ENCODE measurements at places on chromosomes 1 and 21.
A peak's percentile ranks its signal among the peaks of the same experiment; 100 is the strongest.

DNA sequence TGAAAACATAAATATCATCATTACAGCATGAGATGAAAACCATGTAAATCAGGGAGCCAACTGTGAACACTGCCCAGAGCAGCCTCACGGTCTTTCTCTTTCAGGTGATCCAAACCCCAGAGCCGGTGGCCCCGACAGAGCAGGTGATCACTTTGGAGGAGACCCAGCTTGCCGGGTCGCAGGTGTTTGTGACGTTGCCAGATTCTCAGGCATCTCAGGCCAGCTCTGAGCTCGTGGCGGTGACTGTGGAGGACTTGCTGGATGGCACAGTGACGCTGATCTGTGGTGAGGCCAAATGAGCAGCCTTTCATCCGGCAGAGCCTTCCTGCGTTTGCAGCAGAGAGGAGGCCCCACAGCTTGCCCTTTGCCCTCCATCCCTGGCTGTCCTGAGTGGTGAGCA, 37.2 kb upstream of the EPHA8 start:
- DNase-seq: no peak

DNA sequence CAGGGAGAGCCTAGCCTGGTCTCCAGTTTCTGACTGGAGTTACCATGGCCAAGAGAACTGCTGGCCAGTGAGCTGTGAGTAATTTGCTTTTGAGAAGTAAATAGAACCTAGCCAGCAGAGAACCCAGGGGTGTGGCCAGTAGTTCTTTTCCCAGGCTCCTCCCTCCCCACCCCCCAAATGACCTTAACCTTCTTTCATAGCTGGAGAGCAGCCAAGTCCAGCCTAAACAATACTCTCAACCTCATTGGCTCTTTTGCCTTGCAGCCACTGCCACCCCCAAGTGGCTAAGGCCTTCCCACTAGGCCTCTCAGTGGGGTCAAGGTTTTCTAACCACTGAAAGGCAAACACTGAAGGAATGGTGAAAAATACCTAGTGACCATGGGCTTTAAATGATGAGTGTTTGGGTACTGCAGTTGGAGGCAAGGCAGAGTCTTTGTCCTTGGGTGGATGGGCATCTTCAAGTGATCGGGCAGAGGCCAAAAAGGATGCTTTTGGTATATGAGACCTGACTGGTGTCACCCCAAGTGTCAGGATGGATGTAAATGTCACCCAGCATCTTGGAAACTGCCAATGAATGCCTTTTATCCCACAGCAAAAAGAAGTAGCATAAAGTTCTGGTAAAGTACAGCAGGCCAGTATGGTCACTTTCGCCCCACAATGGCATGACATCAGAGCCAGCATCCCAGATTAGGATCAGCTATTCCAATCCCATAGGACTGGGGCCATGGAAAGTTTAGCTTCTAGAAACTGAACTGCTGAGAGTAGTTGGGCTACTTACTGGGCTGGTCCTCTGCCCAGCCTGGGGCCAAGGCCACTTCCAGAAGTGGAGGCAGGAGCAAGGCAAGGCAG, 3.5 kb upstream of the PIGV start:
- peak; percentile 75 for DNase-seq

GRCh38 chr21:45016031-45016405, 58.4 kb upstream of the ADARB1 start:
- no peak for DNase-seq

GRCh38 chr1:18646091-18646785, 15.6 kb downstream of the PAX7 start:
- no peak for DNase-seq

GRCh38 chr1:230077436-230078213, 10.6 kb downstream of the GALNT2 start:
- no peak for DNase-seq

- no peak for DNase-seq
Observed at GRCh38 chr1:15158506-15159165, 5.1 kb downstream of the TMEM51 start.

- DNase-seq: no peak
Observed at GRCh38 chr21:45540601-45540970, 1.7 kb downstream of the SLC19A1 start.

DNA sequence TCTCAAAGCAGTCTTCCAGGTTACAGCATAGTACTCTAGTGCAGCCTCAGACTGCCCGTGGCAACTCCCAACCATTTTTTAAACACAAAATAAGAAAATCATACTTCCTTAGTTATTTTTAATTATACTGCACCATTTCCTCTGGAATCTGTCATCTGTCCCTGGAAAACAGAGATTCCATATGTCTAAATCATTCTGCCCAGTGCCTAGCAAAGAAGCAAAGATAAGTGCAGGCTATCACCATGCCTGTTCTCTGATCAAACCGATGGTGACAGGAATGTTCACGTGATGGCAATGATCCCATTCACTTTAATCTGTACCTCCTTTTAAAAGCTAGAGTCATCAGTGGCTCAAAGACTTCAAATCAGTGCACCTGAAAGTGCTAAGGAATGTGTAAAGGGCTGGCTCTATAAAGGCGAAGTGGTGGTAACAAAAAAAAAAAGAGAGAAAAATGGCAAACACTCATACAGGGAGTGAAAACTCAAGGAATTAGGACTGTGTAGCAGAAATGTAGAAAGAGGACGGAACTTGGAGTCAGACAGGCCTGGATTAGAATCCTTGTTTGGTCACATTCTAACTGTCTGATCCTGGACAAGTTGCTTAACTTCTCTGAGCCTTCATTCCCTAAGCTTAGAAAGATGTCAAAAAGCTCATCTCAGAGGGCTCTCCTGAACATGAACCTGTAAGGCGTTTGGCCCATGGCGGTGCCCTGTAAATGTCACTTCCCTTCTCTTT, 9.9 kb upstream of the CCN1 start:
- DNase-seq: no peak

DNA sequence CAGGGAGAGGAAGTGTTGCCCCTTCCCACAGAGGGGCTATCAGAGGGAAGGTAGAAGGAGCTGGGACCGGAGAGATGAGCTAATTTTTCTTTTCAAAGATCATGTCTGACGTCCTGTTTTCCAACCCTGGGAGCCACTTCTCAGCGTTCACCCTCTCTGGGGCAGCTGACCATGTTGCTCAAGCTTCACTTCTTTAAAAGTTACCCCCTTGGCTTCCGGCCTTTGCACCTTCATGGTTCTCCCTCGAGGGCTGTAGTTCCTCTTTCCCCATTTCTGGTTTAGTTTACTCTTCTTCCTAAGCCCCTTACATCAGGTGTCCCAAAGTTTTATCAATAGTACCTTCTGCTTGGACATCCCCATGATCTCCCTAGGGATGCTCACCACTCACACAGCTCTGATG, 23.8 kb upstream of the CSF1 start:
- DNase-seq: no peak

GRCh38 chr1:29984862-29985605, 738.4 kb downstream of the MATN1 start:
- DNase-seq: no peak

DNA sequence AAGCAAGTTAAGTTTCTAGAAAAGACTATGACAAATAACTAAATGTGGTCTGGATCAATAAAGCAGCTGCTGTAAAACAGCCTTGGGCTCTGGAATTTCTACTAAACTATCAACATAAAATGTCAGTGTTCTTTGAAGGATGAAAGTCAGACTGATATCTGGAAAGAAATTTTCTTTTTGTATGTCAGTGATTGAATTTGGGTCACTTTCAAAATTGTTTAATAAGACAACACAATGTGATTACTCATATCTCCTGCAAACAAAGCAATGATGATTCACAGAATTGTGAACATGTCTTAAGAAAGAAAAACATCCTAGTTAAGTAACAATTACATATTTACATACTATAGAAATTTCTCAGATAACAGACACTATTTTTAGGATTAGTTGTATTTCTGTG, 826.4 kb downstream of the PLA2G4A start:
- DNase-seq: no peak

- DNase-seq: no peak
Observed at GRCh38 chr1:184533049-184533448, 146.2 kb downstream of the C1orf21 start.

- no peak for DNase-seq
Observed at GRCh38 chr1:184656221-184656620, 98.4 kb downstream of the EDEM3 start.

GRCh38 chr21:38980416-38981313, 174.9 kb downstream of the ETS2 start:
- no peak for DNase-seq

- no peak for DNase-seq
Observed at GRCh38 chr1:157485793-157486192, 66.5 kb downstream of the FCRL5 start.

GRCh38 chr1:16173447-16174260, 17.8 kb upstream of the EPHA2 start:
- DNase-seq: no peak

DNA sequence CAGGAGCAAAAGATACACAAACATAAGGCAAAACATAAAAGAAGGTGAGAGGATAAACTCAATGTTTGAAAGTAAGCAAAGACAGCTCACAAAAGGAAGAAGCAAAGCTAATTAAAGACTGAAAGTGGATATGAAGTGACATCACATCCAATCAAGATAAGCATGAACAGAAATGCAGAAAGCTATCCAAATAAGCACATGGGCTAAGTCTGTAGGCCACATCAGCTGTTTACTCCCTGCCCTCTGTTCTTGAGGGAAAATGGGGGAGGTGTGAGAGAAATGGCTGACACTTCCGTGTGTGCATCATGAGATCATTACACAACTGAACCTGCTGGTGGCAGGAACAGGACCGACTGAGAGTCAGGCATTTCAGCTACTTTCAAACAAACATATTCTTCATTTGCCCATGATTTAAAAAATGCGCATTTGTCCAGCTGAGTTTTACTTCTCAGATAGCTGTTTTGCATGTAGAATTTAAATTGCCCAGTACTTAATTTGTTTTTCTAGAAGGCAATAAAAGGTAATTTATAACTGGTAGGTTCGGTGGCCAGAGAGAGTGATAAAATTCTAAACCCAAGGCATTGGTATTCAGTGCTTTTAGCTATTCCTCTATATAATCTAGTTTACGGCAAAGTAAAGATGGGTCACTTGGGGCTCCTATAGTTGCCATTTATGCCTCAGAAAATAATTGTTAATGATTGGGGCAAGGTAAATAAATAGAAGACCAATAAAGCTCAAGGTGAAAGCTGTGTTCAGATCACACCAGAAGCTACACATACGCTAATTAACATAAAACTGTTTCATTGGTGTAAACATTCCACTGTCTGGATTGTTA, 27.2 kb upstream of the MAN1A2 start:
- no peak for DNase-seq

DNA sequence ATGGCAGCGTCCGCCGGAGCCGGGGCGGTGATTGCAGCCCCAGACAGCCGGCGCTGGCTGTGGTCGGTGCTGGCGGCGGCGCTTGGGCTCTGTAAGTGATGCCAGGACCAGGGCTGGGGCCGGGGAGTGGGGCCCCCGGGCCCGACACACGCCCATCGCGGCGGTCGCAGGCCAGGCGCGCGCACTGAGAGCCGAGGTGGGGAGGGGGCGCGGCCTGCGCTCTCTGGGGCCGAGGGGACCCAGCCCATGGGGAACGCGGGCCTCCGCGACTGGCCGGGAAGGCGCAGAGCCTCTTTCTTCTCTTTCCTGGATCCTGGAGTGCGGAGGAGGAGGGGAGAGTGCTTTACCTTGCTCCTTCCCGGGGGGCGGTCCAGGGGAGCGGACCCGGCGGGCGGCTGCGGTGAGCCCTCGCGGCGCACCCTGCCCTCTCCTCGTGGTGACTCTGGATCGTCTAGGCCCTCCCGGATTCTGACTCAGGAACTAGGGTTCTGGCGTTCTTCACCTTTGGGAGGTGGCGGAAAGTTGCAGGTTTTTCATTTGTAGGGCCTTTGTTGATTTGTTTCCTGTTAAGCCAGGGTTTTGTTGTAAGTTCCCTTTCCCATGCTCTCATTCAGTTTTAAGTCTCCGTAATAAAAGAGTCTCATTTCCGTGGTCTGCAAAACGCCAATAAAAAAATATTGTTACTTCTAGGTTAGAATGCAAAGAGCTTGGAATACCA, 529 bp downstream of the MPZL1 start:
- DNase-seq: peak; percentile 22

GRCh38 chr1:231534703-231535159, 6.3 kb downstream of the TSNAX start:
- no peak for DNase-seq

- no peak for DNase-seq
Observed at GRCh38 chr1:173270243-173270642, 63.1 kb upstream of the TNFSF4 start.

All from pons (tissue), 1 donor.